DMS 273 treated with DMSO at 0.1 percent for 48 hours (cell line): ENCODE measurements at places on chromosomes 5 and 9.

- DNase-seq: no peak
Observed at GRCh38 chr5:151026679-151027078, 6.3 kb downstream of the GPX3 start.

DNA sequence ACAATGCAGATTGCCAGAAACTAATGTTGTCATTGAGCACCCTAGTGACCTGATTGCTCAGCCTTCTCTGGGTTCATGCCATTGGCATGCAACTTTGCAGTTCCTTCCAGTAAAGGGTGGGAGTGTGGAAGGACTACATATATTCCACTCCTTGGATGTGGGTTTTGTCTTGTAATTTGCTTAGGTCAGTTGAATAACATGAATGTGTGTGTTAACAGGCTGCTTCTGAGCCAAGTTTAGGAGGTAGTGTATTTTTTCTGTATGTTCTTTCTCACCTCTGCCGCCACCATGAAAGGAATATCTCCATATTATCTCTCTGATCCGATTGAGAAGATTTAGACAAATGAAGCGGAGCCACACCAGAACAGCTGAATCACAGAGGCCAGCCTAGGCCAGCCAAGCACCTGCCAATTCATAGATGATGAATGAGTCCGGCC is 1929.6 kb upstream of the CDH6 start:
- DNase-seq: no peak

- DNase-seq: no peak
Observed at GRCh38 chr9:68727636-68728035, 22.6 kb downstream of the PIP5K1B start.

DNA sequence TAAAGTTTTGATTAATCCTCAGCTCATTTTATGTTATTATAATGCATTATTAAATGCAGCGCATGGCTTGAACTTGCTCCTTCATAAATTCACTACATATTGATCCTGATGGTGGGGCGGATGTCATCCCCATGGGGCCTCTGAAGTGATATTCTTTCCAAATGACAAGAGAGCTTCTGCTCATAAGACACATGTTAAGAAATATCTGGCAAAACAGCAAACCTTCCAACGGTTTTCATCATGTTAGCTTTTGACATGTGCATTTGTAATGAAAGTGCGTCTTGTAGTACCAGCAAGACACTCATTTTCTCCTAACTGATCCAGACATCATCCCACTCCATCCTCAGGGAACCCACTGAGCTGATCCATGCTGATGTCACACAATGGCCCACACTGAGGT is 45.7 kb downstream of the SEMA5A start:
- no peak for DNase-seq

DNA sequence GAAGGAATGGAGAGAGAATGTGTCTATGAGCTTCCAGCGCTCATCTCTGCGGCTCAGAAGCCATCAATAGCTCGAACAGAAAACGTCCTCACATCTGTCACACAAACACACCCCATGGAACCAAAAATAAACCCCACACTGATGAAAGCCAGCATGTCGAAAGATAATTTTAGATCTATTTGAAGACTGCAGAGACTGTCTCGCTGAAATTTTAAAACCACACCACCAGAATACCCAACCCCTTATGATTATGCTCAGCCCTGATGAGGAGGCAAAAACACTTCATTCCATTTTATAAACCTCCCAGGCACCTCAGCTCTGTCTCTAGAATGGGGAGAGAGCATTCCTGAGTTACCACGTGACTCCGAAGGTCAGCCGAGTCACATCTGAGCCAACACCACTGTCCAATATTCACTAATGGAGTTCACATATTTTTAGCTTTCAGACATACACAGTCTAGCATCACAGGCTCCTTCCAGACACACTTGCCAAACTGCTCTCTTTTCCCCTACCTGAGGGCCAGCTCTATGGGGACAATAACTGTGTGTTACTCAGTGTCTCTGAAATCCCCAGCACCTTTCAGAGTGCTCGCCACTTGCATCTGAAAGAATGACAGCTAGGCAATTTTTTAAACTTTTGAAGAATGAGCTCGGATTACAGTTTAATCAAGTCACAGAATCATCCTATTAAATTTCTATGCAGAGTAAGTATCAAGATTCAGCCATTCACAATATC is 63.2 kb downstream of the SERINC5 start:
- no peak for DNase-seq

DNA sequence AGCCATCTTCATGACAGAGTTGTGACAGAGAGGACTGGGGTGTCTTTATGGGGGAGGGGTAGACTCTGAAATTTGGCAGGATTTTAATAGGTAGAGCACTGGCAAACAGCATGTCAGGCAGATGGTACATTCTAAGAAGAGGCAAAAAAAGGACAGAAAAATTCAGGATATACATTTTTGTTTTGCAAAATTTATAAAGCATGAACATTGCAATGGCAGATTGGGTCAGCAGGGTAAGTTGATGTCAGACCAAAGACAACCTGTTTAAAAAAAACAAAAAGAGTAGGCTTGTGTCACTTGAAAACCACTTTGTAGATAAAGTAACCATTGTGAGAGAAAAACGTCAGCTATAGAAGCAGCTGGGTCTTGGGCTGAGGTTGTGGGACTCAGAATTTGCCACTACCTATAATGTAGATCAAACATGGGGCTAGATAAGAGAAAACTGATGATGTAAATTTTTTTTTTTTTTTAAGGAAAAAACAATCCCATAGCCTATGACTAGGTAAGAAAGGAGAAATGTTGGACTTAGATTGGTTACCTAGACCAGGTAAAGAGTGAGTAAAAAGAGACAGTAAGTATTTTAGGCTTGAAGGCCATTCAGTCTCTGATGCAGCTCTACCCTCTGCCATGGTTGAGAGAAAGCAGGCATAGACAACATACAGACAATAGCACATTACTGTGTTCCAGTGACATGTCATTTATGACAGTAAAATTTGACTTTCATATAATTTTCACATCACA is 8.3 kb downstream of the CAMK4 start:
- DNase-seq: no peak

- DNase-seq: no peak
Observed at GRCh38 chr9:96461336-96461735, 11.4 kb downstream of the HABP4 start.

DNA sequence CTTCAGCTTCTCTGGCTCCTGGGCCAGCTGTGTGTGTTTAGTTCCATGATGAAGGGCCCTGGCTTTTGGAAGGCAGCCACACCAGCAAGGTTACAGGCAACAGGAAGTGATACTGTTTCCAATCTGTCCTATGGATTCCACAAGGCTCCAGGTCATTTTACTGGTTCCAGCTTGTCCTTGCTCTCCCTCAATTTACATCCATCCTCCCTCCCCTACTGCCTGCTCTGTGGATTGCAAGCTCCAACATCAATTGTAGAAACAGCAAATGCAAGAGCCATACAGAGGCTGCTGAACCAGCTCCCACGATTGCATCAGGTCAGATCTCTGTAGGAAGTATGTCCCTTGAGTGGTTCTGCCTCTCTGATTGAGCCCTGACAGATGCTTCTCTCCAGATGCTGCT is 409.8 kb downstream of the NTRK2 start:
- DNase-seq: no peak

GRCh38 chr5:80128141-80128540 is 93.0 kb downstream of the THBS4 start:
- no peak for DNase-seq

DNA sequence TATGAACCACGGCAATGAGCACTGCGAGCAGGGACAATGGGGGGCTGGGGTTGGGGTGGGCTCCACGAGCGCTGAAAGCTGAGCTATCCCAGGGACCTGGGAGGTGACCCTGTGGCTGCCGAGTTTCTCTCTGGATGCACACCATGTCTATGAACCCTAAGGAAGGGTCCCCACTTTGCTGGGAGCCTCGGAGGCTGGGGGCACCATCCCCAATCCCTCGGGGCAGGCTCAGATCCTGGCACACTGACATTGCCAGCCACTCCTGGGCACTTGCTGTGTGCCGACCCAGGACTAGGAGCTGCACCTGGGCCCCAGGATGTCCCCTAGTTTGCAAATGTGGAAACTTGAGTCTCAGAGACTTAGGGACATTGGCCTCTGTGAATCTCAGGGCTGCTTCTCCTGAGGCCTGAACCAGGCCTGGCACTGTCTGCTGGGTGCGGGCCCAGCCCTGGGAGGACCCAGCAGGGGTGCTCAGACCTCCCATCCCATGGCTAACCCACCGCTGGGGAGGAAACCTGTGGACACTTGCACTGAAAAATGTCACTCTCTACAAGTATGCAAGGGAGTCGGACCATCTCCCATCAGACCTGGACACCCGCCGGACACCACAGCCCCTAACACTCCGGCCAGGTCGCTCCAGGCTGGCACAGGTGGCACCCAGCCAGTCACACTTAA is 13.0 kb upstream of the CAMSAP1 start:
- DNase-seq: no peak

- DNase-seq: no peak
Observed at GRCh38 chr5:114734238-114734637, 372.4 kb downstream of the KCNN2 start.

- DNase-seq: no peak
Observed at GRCh38 chr5:121171361-121171760, 680.3 kb upstream of the FTMT start.

- DNase-seq: no peak
Observed at GRCh38 chr5:103901885-103902284, 339.3 kb upstream of the NUDT12 start.

DNA sequence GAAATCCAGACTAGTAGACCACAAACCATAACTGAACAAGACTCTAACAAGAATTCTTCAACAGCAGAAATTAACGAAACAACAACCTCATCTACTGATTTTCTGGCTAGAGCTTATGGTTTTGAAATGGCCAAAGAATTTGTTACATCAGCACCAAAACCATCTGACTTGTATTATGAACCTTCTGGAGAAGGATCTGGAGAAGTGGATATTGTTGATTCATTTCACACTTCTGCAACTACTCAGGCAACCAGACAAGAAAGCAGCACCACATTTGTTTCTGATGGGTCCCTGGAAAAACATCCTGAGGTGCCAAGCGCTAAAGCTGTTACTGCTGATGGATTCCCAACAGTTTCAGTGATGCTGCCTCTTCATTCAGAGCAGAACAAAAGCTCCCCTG is 68.6 kb downstream of the VCAN start:
- no peak for DNase-seq

GRCh38 chr5:149932445-149933350 is 11.9 kb downstream of the PDE6A start:
- DNase-seq: no peak

DNA sequence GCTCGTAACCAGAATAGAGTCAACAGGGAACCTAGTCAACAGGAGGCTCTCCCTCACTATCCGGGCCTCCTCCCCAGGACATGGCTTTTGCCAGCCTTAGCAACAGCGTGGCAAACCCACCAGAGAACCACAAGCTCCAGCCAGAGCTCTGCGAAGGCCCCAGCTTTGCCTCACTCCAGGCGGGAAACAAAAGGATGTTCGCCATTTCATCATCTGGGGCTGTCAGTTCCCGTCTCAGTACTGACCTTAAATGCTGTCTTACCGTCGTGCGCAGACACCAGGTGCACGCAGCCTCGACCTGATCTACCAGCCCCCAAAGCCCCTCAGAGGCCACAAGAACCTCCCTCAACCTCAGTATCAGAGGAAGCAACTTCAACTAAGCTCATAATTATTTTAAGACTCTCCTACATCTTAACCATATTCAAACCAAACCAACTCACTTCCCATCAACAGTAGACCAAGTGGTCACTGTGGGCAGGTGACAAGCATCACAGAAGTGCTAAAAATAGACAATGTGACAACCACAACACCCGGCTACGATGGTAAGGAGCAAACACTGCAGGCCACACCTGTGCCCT is 71.4 kb downstream of the SEMA4D start:
- DNase-seq: no peak

- DNase-seq: no peak
Observed at GRCh38 chr9:137664676-137665075, 45.9 kb downstream of the EHMT1 start.

- no peak for DNase-seq
Observed at GRCh38 chr9:70811638-70812037, 309.8 kb downstream of the TRPM3 start.

- DNase-seq: no peak
Observed at GRCh38 chr9:114382699-114383520, 4.9 kb downstream of the AKNA start.

GRCh38 chr5:96601715-96602244 is 60.4 kb upstream of the CAST start:
- DNase-seq: peak; percentile 19

DNA sequence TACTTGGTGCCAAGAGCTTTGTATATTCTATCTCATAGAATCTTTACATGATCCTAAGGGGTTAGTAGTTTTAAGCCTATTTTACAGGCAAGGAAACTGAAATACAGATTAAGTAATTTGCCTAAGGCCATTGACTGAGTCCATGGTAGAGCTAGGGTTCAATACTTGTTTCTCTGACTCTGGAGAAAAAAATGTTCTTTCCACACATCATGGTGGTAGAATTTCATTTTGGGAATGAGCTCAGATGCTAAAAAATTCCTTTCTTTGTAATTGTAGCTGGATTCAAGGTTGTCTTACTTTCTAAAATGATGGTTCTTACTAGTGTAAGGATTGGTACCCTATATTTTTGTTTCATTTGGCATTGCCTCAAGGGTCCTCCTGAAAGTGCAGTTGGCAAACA is 86.0 kb downstream of the ANKRD55 start:
- no peak for DNase-seq

- no peak for DNase-seq
Observed at GRCh38 chr5:126878634-126879033, 101.7 kb downstream of the LMNB1 start.

DNA sequence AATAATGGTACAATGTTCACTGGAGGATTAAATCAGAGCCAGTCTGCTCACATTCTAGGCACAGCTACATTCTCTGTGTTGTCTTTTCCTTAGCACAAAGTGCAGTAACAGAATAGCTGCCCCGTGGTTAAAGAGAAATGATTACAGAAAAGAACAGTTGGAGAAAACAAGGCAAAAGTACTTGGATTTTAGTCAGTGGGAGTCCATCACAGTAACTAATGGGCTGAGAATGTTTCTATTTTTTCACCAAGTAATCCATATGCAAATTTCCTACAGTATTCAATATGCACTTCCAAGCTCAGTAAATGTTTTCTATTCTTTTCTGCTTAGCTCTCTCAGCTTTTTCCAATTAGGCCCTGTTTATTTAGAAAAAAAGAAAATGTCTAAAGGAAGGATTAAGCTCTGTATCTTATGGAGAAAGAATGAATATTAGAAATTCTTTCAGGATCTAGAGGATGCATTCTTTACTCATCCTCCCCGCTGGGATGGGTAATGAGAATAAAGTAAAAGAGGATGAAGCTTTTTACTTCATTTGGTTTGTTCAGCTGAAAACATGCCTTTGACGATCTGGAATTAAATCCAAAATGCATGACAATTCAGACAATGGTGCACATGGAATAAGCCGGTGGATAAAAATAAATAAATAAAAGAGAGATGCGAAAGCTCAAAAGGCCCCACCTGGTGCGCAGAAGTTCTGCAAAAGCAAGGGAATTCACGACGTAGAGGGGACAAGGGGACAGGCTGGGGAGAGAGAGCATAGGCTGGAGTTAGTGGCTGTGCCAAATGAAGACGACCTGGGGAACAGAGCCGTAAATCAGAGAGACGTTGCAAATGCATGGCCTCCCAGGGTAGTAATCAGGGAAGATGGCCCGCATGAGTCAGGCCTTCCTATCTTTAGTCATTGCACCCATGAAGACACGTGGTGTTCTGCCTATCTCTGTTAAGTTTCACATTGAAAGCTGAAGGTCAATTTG is 345.2 kb downstream of the GLIS3 start:
- DNase-seq: no peak
